ENCODE measurements at places on chromosomes 7 and 10. TPM values are rescaled to one million over a fixed set of nuclear protein-coding genes. Genes with fewer than 3 reads are reported as not detected.

- no peaks in the 10 kb centered on the region for H3K36me3 ChIP-seq
- H3K4me3 ChIP-seq, result no peak overlapping the region
- no peaks in the 10 kb centered on the region for H3K4me1 ChIP-seq
- DNase-seq, result no peak
- no peak overlapping the region for H3K27ac ChIP-seq
Measured at GRCh38 chr7:77497079-77497478, 40.0 kb upstream of the PTPN12 start.

Gene HACD1
- total RNA-seq, result 1.5 TPM

Gene MRPS33
- total RNA-seq, result 73.9 TPM

DNA sequence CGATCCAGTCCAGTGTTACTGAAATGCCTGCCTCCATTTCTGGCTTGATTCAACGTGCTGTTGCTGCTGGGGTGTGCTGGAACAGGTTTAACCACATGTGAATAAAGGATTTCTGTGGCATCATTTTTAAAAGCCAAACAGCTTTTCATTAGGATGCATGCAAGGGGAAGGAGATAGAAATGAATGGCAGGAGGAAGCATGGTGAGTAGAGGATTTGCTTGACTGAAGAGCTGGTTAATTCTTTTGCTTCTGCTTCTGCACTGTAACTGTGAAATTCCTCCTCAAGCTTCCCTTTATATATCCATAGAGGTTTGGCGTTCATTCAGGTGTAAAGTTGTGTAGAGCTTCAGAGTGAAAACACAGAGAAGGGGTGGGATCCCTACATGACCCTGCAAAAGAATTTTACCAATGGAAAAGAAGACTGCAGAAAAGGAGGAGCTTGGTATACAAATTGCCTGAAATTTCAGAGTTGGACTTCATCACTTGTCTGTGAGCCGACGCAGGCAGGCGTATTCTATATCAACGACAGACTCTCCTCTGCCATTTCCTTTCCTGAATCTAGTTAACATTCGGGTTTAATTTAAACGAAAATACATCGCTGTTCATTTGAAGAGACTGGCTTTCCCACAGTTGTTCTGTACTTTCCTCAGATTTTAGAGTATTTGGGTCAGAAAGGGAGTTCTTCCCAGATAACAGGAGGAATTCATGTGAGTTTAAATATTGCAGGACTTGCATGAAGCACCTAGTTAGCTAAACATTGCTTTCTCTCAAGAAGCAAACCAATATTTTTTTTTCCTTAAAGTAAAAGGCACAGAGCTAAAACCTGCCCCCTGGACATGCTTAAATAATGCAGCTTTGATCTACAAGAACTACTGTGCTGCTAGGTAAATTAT lies at the start of gene SOSTDC1:
SOSTDC1 (minus strand) TSS at position 270 of the 893 bp plus-strand sequence; CDS start at position 200, 70 bp downstream.
- H3K27me3 ChIP-seq, result peaks cover 10% of the 10 kb centered on the region
- H3K4me1 ChIP-seq, result no peaks in the 10 kb centered on the region
- no peak within 1 kb of the TSS for H3K27ac ChIP-seq

DNA sequence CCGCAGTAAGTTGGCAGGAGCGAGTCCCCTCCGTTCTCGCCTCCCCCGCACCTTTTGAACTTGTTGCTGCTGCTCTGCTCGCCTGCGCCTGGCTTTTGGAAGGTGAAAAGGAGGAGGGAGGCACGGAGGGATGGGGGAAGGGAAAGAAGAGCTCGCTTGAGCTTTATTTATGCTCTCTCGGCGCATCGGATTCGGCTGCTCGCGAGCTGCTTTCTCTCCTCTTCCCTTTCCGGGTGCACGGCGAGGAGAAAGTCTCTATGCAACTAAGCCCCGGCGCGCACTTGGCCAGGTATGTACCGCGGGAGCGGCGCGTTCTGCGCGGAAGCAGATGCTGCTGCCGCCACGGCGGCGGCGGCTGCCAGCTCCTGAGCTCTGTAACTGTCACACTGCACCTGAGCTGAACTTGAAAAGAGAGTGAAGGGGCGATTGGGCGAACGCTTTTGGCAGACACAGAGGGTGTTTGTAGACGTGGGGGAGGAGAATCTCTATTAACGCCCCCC lies 551 bp downstream of the KCND2 start:
- no peak overlapping the region for H3K27ac ChIP-seq
- peak overlapping the region; percentile 80 for H3K4me3 ChIP-seq
- no peaks in the 10 kb centered on the region for H3K36me3 ChIP-seq
- H3K27me3 ChIP-seq, result peaks cover 34% of the 10 kb centered on the region
- peaks cover 8% of the 10 kb centered on the region for H3K4me1 ChIP-seq
- DNase-seq, result no peak

DNA sequence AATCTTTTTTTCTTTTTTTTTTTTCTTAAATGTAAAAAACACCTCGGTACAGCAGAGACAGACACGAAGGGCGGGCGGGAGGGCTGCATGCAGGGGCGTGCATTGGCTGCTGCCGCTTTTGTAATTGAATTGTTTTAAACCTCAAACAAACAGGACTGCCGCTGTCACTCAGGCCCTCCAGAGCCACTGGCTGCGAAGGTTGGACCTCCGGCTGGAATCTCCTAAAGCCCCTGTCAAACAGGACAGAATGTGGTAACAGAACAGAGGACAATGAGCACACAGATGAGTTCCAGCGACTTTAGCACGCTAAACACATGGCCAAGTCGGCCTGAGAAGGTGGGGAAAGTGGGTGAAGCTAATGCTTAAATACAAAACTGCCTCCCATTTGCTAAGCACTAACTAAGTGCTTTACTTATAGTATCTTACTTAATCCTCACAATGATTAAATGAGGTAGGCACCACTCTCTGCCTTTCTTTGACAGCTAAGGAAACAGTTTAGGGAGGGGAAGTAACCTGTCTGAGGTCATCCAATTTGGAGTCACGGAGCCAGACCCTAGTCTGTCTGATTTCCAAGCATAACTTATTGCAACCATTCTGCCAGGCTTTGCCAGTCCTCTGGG lies 3.0 kb upstream of the NDST2 start:
- H3K4me1 ChIP-seq, result peaks cover 19% of the 10 kb centered on the region
- DNase-seq, result no peak
- H3K27ac ChIP-seq, result no peak overlapping the region
- peaks cover 23% of the 10 kb centered on the region for H3K36me3 ChIP-seq

Gene ACBD7
- total RNA-seq, result 2.7 TPM
